ENCODE measurements at places on chromosomes 7 and 10.

DNA sequence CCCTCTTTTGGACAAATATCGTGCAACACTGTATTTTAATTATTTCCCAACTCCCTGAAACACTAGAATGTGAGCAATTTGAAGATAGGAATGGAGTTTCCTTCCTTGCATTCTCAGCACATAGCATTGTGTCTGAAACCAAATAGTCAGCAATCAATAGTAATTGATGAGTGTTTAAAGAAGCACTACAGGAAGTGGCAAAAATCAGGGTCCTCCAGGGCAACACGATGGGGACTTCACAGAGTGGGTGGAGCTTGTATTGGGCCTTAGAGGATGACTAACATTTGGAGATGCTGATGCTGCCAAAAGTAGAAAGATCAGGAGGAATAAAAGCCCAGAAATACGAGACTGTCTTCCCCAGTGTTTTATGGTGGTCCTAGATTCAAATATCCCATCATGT lies 94.9 kb downstream of the NPSR1 start:
- no peak for DNase-seq

- DNase-seq, result no peak
These were observed 264.4 kb downstream of the ETV1 start for GRCh38 chr7:13724977-13725566.

DNA sequence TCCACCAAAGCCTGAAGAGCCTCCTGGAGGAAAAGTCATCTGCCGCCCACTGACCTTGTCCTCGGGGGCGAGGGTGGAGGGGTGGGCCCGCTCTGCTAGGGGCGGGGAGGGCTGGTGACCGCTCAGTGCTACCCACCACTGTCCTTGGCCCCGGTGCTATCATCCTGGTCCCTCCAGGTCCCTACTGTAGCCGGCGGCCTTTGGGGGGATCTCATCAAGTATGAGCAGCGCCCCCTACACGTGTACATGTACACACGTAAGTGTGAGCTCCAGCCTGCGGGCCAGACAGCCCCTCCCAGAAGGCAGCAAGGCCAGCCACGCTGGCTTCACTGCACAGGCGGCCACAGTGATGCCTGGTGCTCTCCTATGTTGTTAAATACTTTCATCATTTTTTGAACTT lies 19.6 kb downstream of the TTYH3 start:
- no peak for DNase-seq

DNA sequence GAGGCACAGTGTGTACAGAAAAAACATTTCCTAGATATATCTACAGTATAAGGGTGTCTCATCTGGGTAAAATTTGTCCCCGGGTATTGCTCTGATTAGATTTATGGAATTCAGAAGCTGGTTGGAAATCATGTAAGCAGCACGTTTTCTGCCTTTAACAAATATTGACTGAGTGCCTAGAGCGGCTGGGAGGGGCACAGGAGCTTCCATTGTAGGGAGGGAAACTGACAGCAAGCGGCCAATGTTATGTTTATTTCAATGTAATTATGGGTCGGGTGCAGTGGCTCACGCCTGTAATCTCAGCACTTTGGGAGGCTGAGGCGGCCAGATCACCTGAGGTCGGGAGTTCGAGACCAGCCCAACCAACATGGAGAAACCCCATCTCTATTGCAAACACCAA lies 4.4 kb upstream of the RFC2 start:
- no peak for DNase-seq

GRCh38 chr7:29149036-29149435 lies 2.7 kb upstream of the CPVL start:
- no peak for DNase-seq

GRCh38 chr7:121985476-121986030 lies 112.6 kb downstream of the PTPRZ1 start:
- no peak for DNase-seq

- no peak for DNase-seq
These were observed 110.5 kb upstream of the MAGI2 start for GRCh38 chr7:79563821-79564522.

GRCh38 chr7:78130446-78131215 lies 332.1 kb downstream of the PHTF2 start:
- DNase-seq, result no peak

- DNase-seq, result no peak
These were observed 531.3 kb upstream of the LRRTM3 start for GRCh38 chr10:66394342-66395063.

Measured in cerebellum (tissue), 4 donors.